ENCODE measurements at places on chromosomes 6 and 20. TPM values are rescaled to one million over a fixed set of nuclear protein-coding genes. Genes with fewer than 3 reads are reported as not detected.

Gene TCF19
- total RNA-seq, result 26.0 TPM

Gene PEX3
- 18.4 TPM for total RNA-seq

Gene ABHD16B
- not detected for total RNA-seq

DNA sequence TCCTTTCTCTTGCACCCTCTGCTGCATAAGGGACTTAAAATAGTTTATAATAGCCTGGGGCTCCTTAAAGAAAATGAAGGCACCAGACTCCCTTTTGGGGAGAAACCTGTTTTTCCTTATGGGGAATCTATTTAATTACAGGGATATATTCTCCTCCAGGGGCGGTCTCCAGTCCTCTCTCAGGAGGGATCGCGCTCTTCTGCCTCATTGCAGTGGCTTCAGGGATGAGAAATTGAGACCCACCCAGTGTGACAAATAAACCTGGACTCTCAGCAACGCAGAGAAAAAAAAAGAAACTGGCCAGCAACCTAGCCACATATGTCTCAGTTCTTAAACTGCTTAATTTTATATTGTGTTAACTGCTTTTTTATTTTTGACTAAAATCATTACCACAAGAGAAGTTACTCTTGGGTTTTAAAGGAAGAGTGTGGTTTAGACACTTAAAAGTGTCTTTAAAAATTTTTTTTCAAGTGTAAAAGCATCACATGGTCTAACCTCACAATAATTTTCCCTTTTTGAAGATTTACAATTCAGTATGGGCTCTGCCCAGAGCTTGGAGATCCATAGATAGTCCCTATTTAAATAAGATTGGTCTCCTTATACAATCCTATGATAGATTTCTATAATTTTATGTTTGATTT, 11.7 kb upstream of the GOPC start:
- peak; percentile 56 for DNase-seq

- no peak for DNase-seq
These were observed 263.4 kb downstream of the BMP7 start for GRCh38 chr20:57003012-57003411.

GRCh38 chr6:82073484-82073883, 174.1 kb downstream of the IBTK start:
- no peak for DNase-seq
